GM12878 (cell line): ENCODE measurements at places on chromosomes 16 and 17. TPM values are rescaled to one million over a fixed set of nuclear protein-coding genes. Genes with fewer than 3 reads are reported as not detected.

Gene C17orf67
- total RNA-seq: 2.6 and 3.3 TPM in 2 replicates

Gene DLX3
- total RNA-seq: not detected in 2 replicates

DNA sequence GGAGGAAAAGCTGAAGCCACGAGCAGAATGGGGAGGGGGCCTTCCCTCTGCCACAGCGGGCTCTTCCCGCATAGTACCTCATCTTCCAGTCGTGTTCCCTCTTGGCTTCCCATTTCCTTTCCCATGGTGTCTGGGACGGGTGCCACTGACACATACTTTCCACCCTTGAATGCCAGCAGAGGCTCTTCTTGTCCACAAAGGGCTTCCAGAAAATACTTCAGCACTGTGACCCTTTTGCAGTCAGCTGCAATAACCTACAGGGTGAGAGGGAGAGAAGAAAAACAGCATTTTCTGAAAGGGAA, 30.7 kb downstream of the HIC1 start:
- no peak for DNase-seq

DNA sequence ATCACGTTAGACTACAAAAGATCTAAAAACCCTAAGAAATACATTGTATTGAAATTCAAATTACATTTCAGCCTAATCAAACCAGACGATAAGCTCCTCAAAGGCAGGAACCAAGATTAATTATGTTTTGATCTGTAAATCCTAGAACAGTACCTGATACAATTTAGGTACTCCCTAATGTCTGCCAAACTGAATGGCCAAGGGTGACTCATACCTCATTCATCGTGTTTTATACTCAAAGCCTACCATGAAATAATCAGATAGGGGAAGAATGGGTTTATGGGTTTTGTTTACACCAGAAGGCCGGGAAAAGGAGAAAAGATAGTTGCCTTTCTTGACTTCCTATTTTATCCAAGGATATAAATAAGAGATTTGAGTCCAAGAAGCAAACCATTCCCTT, 19.3 kb downstream of the MMD start:
- no peak for DNase-seq

DNA sequence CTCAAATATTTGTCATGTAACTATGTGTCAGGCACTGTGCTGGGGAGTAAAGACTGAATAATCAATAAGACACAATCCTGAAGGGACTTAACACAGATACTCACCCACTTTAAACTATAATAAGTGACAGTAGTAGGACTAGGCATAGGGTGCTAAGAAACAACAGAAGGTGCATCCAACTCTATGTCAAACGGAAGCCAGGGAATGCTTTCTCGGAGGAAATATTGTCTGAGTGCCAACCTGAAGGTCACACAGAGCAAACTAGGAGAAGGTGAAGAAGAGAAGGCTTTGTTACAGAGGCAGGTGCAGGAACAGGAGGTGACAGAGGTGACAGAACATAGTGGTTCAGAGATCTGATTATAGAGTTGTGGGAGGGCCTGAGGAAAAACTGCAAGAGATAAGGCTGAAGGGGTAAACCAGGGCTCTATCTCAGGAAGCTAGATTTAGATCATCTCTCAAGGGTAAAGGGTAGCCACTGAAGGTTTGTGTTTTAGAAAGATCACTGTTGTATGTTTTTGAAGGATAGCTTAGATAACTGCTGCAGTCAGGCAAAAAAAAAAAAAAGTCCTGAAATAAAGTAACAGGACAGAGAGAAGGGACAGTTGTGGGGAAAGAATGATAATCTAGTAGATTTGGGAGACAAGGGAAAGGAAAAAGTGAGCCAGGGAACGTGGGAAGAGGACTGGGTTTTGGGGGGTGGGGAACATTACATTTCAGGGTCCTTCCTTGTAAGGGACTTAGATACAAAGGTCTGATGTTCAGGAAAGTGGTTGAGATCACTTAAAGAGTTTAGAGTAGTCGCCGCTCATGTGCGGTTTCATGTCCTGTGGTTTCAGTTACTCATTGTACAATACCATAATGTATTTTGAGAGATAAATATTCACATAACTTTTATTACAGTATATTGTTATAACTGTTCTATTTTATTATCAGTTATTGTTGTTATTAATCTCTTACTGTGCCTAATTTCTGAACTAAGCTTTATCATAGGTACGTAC, 85.6 kb upstream of the NETO2 start:
- DNase-seq: no peak
